ENCODE measurements at places on chromosomes 1 and 21. TPM values are rescaled to one million over a fixed set of nuclear protein-coding genes. Genes with fewer than 3 reads are reported as not detected.

DNA sequence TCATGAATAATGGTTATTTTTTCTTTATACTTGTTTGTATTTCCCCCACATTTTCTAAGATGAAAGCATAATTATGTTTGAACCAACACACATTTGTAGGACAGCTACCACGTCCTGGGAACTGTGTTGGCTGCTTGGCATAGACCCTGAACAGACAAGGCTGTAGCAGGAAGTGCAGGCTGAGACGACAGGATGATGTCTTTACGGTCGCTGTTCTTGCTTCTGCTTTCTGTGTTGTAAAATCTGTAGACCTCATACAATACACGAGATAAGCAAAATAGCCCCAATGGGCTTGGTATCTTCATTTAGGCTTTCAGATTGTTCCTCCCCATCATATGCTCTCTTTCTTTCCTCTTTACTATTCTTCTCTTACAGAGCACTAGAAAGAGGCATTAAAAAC, 23.3 kb upstream of the OTUD3 start:
- DNase-seq, result no peak

DNA sequence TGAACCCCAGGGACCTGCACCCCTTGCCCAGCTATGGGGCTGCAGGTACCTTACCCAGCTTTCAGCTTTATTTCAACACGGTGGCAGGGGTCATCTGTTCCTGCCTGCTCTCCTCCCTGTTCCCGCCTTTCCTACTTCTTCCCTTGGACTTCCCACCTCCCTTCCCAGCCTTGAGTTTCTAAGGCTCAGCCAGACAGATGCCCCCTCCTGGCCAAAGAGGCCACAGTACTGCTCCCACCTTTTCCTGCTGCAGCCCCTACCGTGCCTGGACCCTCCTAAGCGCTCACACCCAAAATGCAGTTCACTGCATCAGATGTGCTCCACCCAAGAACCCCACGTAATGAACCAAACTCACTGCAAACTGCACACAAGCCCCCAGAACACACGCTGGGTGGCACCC, 7.7 kb downstream of the NOC2L start:
- DNase-seq, result no peak

DNA sequence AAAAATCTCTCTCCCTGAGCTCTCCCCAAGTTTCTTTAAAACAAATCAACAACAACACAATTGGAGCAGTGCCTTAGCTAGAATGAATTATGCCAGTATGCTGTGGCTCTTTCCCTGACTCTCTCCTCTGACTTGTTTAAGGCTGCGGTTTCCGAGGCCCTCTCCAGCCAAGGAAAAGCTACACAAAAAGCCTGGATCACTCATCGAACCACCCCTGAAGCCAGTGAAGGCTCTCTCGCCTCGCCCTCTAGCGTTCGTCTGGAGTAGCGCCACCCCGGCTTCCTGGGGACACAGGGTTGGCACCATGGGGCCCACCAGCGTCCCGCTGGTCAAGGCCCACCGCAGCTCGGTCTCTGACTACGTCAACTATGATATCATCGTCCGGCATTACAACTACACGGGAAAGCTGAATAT, 1.9 kb downstream of the S1PR1 start:
- DNase-seq, result peak; percentile 77

- DNase-seq, result no peak
Measured at GRCh38 chr1:66253330-66253921, 280.5 kb upstream of the SGIP1 start.

- DNase-seq, result no peak
Measured at GRCh38 chr1:27832762-27833161, 2.2 kb downstream of the PPP1R8 start.

GRCh38 chr21:16476056-16476825, 746.5 kb downstream of the USP25 start:
- no peak for DNase-seq

DNA sequence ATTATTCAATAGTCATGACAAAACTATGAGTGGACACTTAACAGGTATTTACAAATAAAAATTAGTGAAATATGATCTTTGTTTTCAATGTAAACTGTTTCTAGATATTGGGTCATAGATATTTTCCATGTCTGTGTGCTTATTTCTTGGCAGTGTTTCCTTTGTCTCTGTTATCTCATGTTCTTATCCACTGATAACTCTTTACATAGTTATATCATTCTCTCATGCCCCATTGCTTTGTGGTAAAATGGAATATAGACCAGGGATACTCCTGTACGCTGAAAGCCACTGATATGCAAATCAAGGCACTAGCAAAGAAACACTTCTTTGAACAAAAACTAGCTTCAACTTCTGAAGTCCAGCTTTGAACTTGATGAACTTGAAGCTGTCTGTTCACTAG, 113.1 kb downstream of the ITSN1 start:
- DNase-seq, result no peak

DNA sequence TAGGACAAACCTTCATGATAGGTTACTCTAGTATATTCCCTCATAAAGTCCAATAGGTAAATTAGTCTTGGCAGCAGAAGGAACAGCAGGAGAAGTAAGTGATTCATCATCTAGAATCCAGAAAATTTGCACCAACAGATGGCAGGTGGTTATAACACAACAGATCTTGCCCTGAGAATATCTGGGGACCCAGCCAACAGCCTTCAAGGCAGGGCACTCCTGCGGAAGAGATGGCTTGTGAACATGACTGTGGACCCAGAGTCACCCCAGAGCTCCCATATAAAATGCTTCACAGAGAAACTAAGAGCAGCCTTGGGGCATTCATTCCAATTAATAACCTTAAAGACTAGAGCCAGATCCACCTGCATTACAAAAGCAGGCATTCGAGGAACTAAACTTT, 7.9 kb upstream of the PLA2G2C start:
- DNase-seq, result no peak

GRCh38 chr1:56382929-56383328, 196.4 kb downstream of the PLPP3 start:
- no peak for DNase-seq

DNA sequence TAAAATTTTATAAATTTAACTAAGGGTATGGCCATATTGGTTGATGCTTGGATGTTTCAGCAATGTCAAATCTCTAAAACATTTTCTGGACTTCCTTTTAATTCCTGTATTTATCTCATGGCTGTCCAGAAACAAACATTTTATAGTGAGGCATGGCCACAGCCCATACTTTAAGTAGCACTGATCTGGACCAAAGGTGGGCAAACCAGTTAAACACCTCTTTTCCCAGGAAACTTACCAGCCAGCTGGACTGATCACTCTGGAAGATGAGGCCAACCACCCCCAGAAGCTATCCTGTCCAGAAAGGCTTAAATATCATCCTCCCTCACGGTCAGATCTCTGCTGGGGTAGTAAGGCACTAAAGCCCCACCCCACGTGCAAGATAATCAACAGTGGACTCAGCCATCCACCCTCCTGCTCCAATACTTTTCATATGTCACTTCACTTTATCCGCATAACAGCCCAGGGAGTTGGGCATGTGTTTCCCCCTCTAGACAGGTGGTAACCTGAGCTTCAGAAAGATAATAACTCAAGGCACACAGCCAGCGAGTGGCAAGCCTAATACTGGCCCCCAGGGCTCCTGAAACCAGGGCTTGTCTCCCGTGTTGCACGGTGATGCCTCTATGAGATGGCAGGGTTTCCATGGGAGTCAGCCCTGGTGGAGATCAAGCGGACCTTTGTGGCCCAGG, 120.5 kb upstream of the NGF start:
- no peak for DNase-seq

DNA sequence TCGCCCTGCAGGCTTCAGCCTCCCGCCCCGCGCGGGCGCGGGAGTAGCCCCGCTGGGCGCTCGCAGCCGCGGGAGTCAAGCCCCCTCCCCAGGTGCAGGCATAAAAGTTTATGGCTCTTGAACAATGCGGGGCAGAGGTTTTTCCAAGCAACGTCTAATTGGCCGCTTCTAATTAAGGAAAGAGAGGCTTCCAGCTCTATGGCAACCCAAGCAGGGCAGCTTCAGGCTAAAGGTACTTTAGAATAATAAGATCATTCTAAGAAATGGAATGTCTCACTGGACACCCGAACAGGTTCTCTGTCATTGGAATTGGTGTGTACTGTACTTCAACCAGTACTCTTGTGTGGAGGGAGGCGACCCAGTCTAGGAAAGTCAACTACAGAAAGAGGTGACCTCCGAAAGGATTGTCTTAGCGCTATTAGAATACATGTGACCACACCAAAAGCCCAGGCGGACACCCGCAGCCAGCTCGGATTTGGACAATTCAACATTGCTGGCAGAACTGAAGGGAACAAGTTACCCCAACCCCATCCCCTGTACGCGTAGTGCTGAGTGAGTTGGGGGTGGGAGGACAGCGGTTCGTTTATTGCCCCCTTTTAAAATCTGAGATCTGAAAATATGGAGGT, 12.5 kb downstream of the NR5A2 start:
- DNase-seq, result no peak

DNA sequence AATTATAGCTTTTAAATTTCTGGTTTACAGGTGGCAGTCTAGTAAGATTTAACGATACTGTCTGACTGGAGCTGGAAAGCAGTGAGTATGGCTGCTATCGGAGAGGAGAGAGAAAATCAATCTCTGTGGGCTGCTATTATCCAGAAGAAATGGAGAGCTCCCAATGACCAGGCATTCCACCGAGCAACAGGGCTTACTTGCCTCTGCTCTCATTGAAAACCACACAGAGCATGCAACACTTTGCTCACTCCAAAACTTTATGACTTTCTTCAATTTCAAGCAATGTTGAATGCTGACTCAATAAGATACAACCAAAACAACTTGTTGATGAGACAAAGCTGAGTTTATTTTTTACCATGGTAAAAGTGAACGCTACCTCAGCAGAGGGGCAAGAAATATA, 337.0 kb upstream of the NCAM2 start:
- no peak for DNase-seq

GRCh38 chr21:29114765-29115500, 15.5 kb upstream of the MAP3K7CL start:
- DNase-seq, result no peak

DNA sequence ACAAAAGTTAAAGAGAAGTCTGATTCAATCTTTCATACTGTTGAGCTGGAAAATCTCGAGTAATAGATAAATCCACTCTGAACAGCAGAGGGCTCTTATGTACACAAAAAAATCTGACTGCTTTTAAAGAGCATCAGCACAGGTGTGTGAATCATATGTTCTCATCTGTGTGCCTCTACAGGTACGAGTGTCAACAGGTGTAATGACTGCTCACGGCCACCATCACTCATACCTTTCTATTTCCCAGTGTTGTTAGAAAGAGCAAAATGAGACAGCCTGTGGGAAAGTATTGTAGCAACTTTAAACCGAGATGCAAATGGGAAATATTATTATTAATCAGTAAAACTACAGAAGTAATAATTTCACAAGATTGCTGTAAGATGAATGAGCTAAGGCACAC, 49.0 kb upstream of the SCAF4 start:
- DNase-seq, result no peak

GRCh38 chr1:84174051-84174556, 30.0 kb downstream of the PRKACB start:
- DNase-seq, result no peak

DNA sequence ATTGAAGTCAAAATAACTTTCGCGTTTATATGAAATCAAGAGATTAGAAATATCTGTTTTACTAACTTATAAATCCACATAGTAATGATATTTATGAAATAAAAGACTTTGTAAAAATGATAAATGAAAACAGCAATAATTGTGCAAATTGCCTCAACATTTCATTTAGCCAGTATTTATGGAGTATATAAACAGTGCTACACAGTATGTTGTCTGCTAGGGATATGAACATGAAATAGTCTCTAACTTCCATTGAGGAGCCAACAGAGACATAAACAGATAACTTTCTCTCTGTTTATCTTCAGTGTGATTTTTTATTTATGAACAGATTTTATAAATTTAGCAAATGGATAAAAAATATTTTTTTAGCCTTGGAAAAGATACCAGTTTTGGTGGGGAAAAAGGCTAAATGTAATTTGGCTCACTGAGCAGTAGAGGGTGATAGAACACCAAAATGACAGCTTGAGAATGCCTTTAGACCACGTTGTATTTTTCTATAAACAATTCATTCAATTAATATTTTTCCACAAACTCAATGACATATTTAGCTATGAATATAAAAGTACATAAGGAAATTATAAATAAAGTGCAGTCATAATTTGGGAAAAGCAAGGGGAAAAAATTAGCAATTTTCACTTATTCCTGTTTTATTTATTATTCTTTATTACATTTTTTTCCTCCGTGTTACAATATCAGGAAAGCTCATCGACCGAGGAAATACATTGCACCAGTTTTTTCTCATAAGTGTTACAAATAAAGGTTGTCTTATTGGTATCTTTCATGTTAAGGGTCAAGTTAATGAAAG, 47.5 kb upstream of the EEIG2 start:
- DNase-seq, result no peak

DNA sequence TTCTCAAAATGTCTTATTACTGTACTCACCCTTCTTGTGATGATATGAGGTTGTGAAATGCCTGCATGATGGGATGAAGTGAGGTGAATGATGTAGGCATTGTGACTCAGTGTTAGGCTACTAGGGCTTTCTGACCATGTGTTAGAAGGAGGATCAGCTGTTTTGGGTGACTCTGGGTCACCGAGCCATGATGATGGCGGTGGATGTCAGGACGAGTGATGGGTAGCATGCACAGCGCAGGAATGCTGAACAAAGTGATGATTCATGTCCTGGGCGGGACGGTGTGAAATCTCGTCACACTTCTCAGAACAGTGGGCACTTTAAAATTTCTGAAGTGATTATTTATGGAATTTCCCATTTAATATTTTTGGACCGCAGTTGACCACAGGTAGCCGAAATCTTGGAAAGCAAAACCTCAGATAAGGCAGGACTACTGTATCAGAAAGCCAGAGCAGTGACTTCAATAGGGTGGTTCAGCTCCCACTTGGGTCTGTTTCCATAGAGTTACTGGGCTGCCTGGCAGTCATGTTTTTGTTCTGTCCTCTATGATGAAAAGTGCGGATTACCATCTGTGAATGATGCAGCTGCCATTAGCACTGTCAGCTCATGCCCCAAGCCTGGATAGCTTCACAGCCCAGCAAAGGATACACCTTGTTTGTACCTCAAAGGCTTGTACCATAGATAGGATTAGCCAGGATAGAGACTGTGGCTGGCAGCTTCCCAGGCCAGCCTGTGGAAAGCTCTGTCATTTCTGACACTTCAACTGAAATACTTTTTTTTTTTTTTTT, 26.6 kb downstream of the IL6R start:
- no peak for DNase-seq

The PEAR1 gene
- 13.7 TPM for polyA plus RNA-seq

The PTGS2 gene
- 0.86 TPM for polyA plus RNA-seq

The SLC1A7 gene
- polyA plus RNA-seq, result not detected

The PPT1 gene
- 247 TPM for polyA plus RNA-seq

The NIBAN1 gene
- 4.8 TPM for polyA plus RNA-seq

The RAB29 gene
- polyA plus RNA-seq, result 16.4 TPM

All from ovary (tissue), 10 donors.